ENCODE measurements at places on chromosomes 7 and 10.

DNA sequence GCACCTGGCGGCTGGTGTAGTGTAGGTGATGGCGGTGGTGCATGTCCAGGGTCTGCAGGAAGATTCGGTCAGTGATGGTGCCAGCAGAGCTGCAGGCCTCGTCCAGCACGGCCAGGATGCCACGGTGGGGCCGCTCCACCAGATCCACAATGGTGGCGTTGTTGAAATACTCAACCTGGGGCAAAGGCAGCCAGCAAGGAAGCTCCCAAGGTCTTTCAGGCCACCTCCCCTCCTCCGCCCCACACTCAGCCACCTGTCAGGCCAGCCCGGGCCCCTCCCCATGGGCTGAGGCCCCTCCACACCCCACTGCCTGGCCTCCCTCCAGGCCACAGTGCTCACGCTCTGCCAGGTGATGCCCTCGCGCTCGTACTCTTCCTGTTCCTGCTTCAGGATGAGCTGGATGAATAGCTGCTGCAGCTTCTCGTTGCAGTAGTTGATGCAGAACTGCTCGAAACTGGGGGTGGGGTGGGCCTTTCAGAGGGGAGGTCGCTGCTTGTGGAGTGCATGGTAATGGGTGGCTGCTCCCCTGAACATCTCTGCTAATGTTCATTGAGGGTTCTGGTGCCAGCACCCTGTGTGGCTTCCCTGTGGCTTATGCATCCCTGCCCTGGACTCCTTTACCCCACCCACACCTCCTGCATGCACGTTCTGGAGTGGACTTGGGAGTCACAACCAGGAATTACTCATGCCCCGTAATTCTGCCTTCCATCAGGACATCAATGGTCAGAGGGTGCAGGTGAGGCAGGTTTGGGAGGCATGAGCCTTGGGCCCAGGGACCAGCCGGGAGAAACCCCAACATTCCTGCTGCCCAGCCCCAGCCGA is 8.9 kb downstream of the MYO1G start:
- no peak for DNase-seq

- no peak for DNase-seq
Observed at GRCh38 chr10:14616955-14617730, 157.6 kb downstream of the FAM107B start.

GRCh38 chr10:64732372-64732957 is 1211.3 kb downstream of the REEP3 start:
- DNase-seq = no peak

DNA sequence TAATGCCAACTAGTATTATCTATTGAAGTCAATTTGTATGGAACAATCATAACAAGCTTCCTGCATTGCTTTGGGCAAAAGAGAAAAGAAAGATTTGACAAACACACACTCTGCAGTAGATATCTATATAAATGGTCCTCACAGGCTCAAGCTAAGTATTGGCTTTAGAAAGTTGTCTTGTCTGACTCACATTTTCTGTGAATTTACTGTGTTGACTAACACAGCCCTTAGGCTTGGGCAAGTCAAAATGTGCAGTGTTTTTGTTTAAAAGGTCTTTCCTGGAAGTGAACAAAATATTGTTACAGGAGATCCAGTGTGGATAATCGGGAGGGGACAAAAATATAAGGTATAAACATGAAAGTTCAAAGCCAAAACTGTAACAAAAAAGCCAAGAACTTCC is 194.4 kb downstream of the RELN start:
- DNase-seq = no peak

DNA sequence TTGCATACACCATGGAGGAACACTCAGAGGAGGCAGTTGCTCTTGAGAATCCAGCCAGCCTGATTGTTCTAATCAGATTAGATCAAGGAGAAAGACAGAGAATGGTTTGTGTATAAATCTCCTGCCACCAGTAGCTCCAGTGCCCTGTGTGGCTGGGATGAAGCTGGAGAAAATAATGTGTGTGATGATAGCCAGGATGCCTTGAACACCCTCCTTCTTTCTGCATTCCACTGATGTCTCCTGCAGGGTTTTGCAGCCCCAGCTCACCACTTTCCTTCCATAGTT is 614.7 kb upstream of the FOXK1 start:
- no peak for DNase-seq

DNA sequence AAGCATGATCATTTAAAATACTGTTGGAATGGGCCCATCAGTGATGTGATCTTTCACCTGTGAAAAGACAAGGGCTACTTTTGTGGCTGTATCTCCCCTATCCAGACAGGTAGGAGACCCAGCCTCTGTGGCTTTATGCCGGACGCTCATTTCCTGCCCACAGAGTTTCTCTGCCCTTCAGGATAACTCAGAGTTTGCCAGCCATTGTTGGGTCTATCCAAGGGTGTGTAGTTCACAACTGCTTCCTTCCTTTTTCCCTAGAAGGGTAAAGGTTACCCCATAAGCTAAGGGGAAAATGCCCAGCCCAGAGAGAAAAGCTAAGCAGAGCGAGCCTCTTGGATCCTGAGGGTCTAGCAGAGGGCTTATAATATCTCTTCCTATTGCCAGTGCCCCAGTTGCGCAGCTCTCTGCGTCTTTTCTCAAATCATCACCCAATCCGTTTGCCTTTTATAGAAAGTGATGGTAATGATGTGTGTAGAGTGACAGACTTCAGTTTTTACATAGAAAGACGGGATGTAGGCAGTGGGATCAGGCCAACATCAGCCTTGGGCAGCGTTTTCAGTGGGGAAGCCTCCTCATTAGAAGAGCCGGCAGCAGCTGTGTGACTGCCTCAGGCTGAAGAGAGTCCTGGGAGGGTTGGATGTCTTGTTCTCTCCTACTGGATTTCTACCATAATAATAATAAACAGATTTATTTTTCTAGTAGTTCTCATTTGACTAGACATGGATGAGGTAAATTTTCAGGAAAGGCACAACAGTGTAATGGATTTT is 80.5 kb downstream of the MET start:
- no peak for DNase-seq

GRCh38 chr10:124494046-124494807 is 32.6 kb downstream of the LHPP start:
- no peak for DNase-seq

- no peak for DNase-seq
Observed at GRCh38 chr7:134394056-134394455, 64.8 kb downstream of the AKR1B1 start.

DNA sequence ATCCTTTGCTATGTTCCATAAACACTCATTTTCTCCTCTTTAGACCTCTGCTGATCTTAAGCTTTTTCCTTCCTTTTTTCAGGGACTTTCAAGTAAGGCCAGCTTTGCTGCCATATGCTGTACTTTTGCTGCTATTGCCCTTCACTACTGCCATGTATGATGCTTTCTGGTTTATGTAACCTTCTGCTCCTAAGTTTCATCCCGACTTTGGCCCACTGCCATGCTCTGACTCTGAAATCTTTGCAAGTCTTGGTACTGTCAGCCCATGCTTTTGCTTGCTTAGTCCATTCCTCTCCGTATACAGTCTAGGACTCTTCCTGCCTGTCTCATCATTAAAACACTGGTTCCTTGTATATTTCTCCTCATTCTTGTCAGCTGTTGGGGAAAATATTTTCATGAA is 152.4 kb downstream of the RNF133 start:
- DNase-seq = no peak

DNA sequence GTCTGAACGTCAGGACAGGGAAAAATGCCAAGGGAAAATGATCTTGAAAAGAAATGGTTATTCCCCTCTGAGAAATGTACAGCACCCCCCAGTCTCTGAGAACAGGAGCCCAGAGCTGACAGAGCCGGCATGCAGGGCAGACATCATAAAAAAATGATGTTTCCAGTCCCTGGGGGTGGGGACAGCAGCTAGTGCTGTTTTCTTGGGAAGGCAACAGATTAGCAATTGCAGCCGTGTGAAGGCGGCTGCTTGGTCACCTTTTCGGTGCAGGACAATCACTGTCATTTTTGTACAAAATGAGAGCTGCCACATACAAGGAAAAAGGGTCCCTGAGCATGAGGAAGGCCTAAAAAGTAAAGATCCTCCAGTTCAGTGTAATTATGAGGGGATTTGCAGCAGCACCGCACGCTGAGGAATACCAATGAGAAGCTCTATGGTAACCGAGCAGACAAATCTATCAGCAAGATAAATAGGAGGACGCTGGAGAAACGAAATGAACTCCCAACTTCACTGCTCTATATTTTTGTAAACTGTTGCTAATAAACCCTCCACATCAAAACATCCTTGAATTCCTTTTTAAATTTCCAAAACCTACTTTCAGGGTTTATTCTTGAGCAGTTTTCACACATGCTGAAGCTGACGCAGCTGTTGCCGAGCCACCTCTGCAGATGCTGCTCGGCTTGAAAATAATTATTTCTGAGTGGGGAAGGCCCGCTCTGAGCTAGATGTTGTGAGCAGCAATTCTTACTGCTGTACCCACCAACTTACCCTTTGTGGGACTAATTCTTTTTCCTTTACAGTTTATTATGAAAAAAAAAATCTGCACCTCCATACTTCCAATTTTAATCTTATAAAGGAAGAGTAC is 98.2 kb upstream of the NEBL start:
- DNase-seq = no peak

- DNase-seq = no peak
Observed at GRCh38 chr10:120221873-120222485, 235.0 kb upstream of the PLPP4 start.

- no peak for DNase-seq
Observed at GRCh38 chr7:108261560-108262255, 131.5 kb upstream of the LAMB4 start.

GRCh38 chr7:105802604-105803428 is 73.6 kb downstream of the ATXN7L1 start:
- no peak for DNase-seq

DNA sequence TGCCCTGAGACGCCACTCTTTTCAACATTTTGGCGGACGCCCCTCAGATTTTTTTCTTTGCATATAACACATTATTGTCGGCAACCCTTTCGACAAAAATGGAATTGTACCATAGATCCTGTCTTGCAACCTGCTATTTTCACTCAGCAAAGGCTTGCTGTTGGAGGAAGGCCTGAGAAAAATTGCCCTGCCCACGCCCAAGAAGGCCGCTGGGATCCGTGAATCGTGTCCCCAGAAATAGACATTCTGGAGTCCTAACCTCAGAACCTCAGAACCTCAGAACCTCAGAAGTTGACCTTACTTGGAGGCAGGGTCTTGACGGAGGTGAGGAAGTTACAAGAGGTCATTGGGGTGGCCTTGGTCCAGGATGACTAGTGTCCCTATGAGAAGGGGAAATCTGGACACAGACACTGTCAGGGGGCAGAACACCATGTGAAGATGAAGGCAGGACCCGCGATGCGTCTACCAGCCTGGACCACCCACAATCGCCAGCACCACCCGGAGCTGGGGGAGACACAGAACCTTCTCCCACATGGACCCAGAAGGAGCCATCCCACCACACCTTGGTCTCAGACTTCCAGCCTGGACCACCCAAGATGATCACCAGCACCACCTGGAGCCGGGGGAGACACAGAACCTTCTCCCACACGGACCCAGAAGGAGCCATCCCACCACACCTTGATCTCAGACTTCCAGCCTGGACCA is 19.1 kb upstream of the DNAAF5 start:
- DNase-seq = no peak

DNA sequence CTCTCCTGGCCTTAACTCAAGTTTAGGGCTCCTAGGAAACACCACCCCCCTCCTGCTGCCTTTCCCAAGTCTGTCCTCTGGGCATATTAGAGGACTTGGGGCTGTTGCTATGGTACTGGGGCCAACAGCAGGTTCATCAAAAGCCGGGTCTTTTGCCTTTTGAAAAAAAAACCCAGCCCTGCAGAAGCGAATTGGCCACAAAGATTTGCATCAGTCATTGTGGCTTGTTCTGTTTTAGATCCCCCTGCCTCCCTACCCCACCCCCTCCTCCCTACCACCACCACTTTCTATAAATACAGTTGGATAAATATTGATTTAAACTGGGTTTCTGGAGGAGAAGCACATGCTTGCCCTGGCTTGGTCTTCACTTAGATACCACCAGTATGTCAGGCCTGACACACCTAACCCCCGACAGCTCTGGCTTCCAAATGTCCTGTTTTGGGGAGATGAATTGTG is 7.0 kb downstream of the MXI1 start:
- no peak for DNase-seq

- no peak for DNase-seq
Observed at GRCh38 chr7:46033592-46033991, 112.5 kb upstream of the IGFBP3 start.

- DNase-seq = no peak
Observed at GRCh38 chr10:10132009-10132408, 885.7 kb upstream of the CELF2 start.

GRCh38 chr10:58502956-58503355 is 9.7 kb upstream of the BICC1 start:
- DNase-seq = no peak

GRCh38 chr7:99137411-99138180 is 6.3 kb downstream of the SMURF1 start:
- no peak for DNase-seq

GRCh38 chr7:16060502-16060901 is 360.8 kb downstream of the CRPPA start:
- DNase-seq = no peak

DNA sequence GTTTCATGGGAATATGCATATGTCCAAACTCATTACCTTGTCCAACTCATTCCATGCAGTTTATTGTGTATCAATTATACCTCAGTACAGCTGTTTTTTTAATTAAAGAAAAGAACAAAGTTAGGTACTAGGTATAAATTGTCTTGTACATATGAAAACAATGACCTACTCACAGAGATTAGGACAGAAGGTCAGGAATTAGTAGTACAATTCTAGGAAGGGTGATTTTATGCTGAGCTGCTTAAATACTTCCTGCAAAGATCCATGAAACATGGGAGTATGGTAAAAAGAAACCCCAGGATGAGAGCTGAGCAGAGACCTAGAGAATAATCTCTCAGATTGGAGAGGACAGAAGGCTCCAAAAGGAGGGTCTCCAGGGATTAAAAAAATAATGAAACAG is 13.8 kb upstream of the KDM7A start:
- DNase-seq = no peak

GRCh38 chr7:80703272-80703671 is 64.8 kb downstream of the CD36 start:
- DNase-seq = no peak

GRCh38 chr7:30136117-30136731 is 1.4 kb downstream of the MTURN start:
- DNase-seq = no peak

GRCh38 chr10:47057471-47057870 is 146.2 kb downstream of the PTPN20 start:
- DNase-seq = no peak

GRCh38 chr7:25707768-25708620 is 444.0 kb upstream of the NFE2L3 start:
- DNase-seq = no peak

DNA sequence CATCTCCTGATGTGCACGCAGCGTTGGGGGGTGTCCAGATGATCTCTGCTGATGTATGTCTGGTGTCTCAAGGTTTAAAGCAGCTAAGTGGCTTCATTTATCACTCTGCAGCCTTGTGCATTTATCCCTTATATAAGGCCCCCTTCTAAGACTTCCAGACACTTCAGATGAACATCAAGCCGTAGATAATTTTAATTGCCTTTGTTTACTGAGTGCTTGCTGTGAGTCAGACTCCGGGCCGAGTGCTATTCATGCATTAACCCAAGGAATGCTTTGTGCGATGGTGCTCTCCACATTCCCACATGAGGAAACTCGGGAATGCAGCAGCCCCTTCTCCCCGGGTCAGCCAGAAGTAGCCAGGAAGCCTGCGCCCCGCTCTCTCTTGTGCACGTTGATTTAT is 328.6 kb upstream of the COBL start:
- no peak for DNase-seq

- DNase-seq = no peak
Observed at GRCh38 chr10:88182601-88182930, 319.1 kb downstream of the PTEN start.

GRCh38 chr7:45138433-45139267 is 18.9 kb upstream of the RAMP3 start:
- no peak for DNase-seq
